T-helper 2 cell (primary cell): ENCODE measurements at places on chromosomes 5 and 9.

GRCh38 chr5:154316223-154316935 is 125.8 kb downstream of the GALNT10 start:
- DNase-seq = no peak

- DNase-seq = no peak
Observed at GRCh38 chr5:64649512-64649911, 40.8 kb upstream of the SHISAL2B start.

DNA sequence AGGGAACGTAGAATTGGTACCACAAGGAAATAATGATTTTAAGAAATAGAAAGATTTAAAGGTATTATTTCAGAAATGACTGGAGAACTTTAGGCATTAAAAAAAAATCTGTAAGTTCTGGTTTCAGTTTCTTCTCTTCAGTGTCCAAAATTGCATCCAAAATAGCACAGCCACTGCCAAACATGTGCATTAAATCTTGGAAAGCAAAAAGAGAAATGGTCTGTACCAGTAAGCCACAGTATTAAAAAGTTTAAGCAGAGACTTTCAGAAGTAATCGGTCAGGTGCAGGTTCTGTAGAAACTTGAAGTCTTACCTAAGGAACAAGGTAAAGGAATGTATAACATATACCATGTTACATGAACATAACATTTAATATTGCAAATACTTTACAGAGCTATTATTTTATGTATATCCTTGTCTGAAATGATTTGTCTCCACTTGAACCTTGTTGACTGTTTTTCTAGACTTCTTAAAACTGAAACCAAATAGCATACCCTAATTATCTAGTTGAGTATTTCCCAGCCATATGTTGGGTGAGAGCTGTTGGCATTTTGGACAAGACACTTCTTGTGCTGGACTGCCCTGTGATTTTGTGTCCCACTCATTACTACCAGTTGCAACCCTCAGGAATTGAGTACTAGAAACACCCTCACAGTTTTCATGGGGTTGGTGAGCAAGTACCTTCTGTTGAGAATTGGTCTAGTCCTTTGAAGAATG is 32.1 kb downstream of the NIPBL start:
- no peak for DNase-seq

DNA sequence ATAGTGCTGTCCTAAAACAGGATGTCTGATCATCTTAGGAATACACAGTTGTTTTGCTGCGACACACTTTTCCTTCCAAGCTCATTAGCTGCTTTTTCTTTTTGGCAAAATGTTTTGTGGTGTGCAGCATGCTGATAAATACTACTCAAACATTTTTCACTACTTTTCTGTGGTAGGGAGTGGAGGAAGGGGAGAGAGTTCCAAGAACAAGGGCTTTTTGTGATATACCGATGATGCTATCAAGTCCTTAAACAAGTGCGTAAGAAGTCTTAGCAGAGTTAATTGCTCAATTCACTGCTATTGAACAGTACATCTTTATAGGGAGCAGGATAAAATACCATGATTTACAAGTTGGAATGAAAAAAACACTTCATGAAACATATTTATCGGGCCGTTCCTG is 23.6 kb upstream of the TEK start:
- no peak for DNase-seq

DNA sequence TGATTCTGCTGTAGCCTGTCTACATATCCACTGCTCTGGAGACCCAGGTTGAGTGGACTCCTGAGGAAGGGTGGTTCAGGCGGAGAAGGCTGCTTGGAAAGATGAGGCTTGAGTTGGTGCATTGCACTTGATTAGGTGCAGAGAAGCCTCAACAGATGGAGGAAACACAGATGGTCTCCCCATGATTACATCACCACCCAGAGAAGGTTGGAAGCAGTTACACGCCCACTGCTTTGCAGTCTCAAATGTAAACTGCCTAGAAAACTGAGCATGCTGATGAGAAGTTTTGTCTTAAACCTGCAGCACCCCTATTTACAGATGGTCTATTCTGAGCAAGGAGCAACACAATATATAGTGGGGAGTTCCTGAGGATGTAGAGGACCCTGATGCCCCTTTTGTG is 266.6 kb downstream of the PIK3R1 start:
- no peak for DNase-seq

GRCh38 chr9:131743501-131743900 is 3.6 kb upstream of the RAPGEF1 start:
- DNase-seq = no peak

- no peak for DNase-seq
Observed at GRCh38 chr5:27290172-27290571, 251.8 kb upstream of the CDH9 start.

- DNase-seq = no peak
Observed at GRCh38 chr5:103346162-103346748, 87.7 kb downstream of the MACIR start.

DNA sequence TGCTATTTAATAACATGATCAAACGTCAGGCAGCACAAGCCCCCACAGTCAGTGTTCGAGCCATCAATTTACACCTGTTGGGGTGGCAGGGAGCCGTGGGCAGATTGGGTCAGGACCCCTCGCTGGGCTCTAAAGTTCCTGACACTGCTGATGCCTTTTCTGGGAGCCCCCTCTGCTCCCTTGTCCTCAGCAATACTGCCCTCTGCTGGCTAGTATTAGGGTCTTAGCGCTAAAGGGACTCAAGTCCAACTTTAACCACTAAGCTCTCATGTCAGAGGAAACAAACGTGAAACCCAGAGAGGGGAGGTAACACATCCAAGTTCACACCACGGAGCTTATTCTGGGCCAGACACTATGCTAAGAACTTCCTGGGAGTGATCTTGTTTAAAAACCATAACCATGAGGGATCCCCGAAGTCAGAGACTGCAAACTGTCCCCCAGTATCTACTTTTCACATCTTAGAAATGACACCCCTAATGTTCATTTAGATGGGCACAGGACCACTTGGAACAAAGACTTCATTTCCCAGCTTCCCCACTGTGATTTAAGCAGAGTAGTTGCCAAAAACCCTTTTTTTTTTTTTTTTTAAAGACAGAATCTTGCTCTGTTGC is 20.4 kb downstream of the ANKS6 start:
- no peak for DNase-seq

DNA sequence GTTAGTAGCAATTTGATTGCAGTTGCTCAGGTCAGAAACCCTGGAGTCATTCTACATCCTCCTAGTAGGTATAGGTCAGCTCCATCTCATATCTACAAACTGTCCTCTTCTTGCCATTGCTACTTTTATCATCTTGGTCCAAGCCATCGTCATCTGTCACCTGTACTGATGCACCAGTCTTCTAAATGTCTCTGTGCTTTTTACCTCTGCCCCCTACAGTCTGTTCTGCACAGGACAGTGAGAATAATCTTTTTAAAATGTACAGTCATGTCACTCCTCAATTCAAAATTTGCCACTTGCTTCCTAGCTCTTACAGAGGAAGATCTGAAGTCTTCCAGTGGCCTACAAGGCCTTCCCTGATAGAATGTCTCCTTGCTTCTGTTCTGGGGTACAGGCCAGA is 6.8 kb downstream of the NNT start:
- no peak for DNase-seq

DNA sequence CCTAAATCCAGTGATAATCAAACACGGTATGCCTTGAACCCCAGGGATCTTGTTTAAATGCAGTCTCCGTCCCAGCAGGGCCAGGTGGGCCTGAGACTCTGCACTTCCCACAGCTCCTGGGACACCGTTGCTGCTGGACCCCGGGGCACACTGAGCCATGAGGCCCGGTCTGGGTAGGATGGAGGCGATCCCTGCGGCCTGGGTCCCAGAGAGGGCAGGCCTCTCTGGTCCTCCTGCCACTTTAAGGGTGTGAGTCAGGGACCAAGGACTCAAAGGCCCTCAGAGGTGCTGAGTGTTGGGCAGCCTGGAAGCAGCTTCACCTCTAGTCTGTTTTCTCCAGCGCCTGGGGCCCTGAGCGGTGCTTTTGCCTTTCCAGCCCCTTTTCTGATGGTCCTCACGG is 34.1 kb upstream of the SLC9A3 start:
- DNase-seq = no peak

GRCh38 chr5:112338681-112339337 is 80.3 kb downstream of the EPB41L4A start:
- DNase-seq = no peak

- no peak for DNase-seq
Observed at GRCh38 chr5:160480652-160481051, 59.0 kb downstream of the PTTG1 start.

GRCh38 chr9:109846776-109847175 is 66.8 kb downstream of the PALM2AKAP2 start:
- no peak for DNase-seq

- no peak for DNase-seq
Observed at GRCh38 chr5:53183880-53184279, 74.3 kb upstream of the MOCS2 start.

GRCh38 chr5:44002381-44002901 is 386.8 kb downstream of the FGF10 start:
- no peak for DNase-seq

DNA sequence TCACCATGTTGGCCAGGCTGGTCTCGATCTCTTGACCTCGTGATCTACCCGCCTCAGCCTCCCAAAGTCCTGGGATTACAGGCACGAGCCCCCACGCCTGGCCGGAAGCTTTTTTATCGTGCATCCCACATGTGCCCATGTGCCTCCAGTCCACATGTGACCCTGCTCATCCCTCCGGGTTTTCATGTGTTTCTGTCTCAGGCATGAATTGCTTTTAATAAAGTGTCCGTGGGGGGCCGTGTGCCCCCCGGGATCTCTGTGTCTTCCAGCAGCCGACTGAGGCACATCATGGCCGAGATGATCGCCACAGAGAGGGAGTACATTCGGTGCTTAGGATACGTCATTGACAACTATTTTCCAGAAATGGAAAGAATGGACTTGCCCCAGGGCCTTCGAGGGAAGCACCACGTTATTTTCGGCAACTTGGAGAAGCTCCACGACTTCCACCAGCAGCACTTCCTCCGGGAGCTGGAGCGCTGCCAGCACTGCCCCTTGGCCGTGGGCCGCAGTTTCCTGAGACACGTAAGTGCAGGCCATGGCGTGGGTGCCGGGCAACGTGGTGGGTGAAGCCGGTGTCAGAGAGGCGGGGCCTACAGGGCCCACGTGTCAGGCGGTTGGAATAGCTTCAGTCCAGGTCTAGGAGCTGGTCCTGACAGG is 22.1 kb upstream of the LRRC14B start:
- no peak for DNase-seq

- no peak for DNase-seq
Observed at GRCh38 chr5:175752826-175753535, 95.1 kb downstream of the HRH2 start.

GRCh38 chr9:20658677-20659473 is 25.2 kb upstream of the FOCAD start:
- DNase-seq = peak; percentile 21

GRCh38 chr5:134026521-134027287 is 21.9 kb upstream of the VDAC1 start:
- DNase-seq = no peak

- DNase-seq = peak; percentile 31
Observed at GRCh38 chr5:134175921-134176510, 734 bp downstream of the SKP1 start.

DNA sequence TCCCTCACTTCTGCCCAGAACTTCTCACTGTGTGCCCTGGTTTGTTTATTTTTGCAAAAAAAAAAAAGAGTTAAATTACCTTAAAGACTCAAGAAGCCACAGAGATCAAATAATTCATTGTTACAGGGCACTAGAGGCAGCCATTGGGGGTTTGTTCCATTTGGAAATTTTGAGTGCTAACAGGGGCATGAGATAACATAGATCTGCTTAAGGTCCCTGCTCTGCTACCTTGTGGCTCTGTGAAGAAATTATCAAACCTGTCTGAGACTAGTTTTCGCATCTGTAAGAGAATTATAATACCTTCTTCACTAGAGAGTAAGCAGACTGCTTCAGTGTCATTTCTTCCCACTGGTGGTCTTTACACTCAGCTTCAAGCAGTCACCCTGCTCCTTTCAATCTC is 394 bp downstream of the TLR4 start:
- DNase-seq = no peak

GRCh38 chr9:94913550-94913949 is 187.1 kb downstream of the AOPEP start:
- no peak for DNase-seq

DNA sequence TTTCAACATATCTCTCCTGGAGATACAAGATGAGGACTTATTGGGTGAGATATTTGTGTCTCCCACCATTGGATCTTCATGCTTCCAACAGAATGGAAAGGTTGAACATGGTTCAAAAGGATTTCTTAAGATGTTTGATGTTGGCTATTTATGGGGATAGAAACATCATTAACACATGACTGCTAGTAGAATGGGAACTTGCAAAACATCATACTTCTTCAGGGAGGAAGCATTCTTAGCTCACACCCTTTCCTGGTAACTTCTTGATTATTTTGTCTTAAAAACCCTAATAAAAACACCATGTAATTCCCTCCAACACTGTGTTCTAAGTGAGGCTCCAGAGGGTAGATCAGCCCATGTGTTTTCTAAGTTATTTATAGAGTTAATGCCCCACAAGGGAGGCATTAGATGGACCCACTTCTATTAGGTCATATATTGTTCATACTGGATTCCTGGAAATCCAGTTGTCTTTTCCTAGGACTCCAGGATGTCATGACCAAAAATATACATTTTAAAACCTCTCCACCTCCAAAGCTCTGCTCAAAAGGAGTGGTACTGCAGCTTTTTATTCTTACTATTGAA is 95.8 kb downstream of the FOXD1 start:
- DNase-seq = no peak

- no peak for DNase-seq
Observed at GRCh38 chr9:17402309-17402708, 176.6 kb upstream of the SH3GL2 start.
